Adrenal gland (tissue), 19 donors: ENCODE measurements at places on chromosomes 5 and 9. TPM values are rescaled to one million over a fixed set of nuclear protein-coding genes. Genes with fewer than 3 reads are reported as not detected.

DNA sequence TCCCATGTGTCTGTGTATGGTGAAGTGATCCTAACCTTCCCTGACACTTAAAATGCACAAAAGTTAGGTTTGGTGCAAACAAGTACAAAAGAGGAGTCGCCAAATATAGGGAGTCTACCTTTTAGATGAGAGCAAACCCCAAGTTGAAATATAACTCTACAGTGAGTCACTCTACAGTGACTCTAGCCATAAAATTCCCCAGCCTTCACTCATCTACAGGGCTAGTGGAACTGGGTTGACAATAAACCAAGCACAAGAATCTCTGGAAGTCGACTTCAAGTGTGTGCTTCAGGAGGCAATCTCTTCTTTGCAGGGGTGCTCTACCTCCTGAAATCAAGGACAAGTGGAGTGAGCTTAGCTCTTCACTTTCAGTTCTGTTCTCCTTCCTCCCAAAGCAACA is 3.3 kb downstream of the SHISAL2B start:
- no peak for DNase-seq

DNA sequence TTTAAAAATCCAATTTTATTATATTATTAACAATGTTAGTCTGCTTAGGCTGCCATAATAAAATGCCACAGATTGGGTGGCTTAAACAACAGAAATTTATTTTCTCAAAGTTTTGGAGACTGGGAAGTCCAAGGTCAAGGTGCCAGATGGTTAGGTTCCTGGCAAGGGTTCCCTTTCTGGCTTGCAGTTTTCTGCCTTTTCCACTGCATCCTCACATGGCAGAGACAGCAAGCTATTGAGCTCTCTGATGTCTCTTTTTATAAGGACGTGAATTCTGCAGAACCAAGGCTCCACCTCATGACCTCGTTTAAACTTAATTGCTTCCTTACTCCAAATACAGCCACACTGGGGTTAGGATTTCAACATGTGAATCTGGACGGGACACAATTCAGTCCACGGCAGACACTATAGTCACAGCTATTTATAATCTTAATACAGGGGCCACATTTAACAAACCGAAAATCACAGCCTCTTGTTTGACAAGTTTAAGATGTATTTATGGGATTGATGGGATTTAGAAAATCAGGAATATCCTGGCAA is 174.9 kb upstream of the PUM3 start:
- no peak for DNase-seq

Gene SLC25A2
- polyA plus RNA-seq = 0.72 TPM

Gene SPATA31E1
- polyA plus RNA-seq = not detected

DNA sequence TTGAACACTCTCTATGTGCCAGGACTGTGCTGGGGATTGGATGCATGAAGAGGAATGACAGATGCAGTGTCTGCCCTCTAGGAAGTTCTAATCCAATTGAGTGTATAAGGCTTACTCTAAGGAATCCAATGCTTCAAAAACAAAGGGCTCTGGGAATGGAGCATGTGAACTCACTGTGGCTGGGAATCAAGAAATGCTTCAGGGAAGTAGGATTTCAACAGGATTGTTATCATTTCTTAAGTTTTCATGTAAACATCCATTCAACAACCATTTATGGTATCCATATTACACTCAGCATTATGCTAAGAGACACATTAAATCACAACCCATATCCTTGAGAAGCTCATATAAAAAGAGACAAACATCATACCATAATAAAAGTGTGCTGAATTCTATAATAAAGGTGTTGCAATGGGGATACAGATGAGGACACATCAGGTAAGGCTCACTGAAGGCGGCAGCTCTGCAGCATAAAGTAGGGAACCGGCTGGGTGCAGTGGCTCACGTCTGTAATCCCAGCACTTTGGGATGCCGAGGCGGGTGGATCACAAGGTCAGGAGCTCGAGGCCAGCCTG is 11.3 kb downstream of the SIL1 start:
- no peak for DNase-seq

- DNase-seq = peak; percentile 93
These were observed 24.9 kb upstream of the SMU1 start for GRCh38 chr9:33101104-33101951.

Gene WDR70
- 21.2 TPM for polyA plus RNA-seq

GRCh38 chr9:120545701-120546550 is 34.0 kb downstream of the CDK5RAP2 start:
- DNase-seq = no peak

DNA sequence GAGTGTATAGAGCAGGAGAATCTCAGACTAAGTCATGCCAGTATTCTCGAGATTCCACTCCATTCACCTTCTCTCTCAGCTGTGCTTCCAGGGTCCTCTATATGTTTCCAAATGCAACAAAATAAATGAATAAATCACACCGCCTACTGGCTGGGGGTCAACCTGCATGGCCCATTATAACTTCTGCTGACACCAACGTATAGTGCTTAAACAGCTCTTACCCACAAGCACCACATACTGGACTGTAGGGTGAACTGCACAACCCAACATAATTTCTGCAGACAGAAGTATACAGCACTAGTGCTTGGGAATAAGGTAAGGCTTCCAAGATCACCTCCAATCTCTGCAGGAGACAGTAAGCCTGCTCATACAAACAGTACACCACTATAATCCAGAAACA is 33.1 kb upstream of the HTR4 start:
- no peak for DNase-seq

GRCh38 chr9:93118863-93119702 is 15.0 kb downstream of the NINJ1 start:
- DNase-seq = peak; percentile 13

GRCh38 chr5:150599917-150600511 is 40.4 kb upstream of the SYNPO start:
- peak; percentile 76 for DNase-seq

DNA sequence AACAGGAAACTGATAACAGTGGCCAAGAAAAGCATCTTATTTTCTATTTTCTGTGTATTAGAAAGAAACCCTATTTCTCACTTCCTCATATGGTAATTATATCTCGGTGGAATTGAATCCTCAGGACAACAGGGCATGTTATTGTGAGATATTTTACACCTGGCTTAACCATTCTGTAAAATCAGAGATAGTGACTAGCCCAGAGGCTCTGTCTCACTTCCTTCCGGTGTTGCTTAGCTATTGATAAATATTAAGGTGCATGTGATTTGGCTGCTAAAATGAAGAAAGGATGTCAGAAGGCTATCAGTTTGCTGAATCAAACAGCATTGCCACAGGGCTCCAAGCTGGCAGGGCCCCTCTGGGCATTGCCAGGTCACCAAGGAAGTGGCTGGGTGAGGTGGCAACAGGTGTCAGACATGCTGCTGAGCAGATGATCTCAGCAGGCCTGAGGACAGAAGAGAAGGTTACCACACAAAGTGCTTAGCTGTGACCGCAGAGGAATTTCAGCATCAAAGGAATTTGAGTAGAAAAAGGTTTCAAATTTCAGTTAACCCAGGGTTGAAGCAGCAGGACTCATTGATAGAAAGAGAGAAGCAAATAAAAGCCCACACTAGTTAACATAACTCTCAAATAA is 330.7 kb downstream of the PDE4D start:
- DNase-seq = no peak

Gene CDKN2B
- polyA plus RNA-seq = 1.4 TPM

DNA sequence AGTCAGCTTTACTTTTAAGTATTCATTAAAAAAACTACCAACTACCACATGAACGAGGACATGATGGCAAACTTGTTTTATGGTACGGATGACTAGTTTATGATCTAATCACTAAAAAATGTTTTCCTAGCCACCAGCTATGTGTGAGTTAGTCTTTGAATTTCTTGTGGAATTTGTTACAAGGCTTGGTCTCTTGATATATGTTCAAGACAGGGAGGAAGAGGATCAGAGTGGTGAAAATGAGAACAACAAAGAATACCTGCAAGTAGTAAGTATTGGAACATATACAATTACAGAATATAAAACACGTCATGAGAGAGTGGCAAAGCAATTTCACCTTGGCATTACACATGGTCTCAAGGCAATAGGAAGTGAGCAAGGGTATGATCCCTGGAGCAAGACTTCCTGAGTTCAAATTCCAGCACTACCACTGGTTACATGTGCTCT is 548.6 kb upstream of the TLE4 start:
- no peak for DNase-seq

GRCh38 chr5:34803974-34804732 is 34.8 kb upstream of the TTC23L start:
- DNase-seq = no peak

Gene ADAMTSL2
- 4.1 TPM for polyA plus RNA-seq
